ENCODE measurements at places on chromosomes 3 and 15. TPM values are rescaled to one million over a fixed set of nuclear protein-coding genes. Genes with fewer than 3 reads are reported as not detected.

Gene TMEM108
- 0.09 TPM for polyA plus RNA-seq

Gene CLDN18
- polyA plus RNA-seq = not detected

Gene CHRNA3
- polyA plus RNA-seq = not detected

DNA sequence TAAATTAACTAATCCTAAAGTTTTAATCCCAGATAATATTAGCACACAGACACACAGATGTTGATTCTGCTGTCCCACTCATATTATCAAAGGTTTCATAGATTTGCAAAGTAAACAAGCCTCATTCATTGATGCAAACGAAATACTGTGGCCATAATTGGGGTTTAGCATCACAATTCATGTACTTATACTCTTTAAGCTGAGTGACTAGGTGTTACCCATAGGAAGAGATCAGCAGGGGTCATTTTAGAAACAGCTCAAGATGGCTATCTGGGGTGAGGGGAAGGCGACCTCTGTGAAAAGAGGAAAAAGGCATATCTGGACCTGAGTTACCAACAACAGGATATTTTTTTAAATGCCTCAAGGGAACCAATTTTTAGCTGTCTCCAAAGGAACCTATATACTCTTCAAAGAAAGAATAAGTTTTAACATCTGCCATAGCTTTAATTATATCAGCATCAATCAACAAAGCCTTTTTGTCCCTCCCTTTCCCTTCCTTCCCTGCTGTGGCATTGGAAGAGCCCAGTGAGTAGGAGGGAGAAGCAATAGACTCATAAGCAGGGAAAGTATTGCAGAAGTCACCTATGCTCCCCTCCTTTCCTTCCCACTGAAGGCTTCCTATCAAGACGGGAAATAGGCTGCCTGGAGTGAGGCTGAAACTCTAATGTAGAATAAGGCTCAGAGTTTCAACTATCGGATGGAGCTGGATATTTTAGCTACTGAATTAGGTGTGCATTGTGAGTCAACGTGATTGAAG, 553.4 kb downstream of the ZIC1 start:
- DNase-seq = no peak
- no peaks in the 10 kb centered on the region for H3K27me3 ChIP-seq
- H3K36me3 ChIP-seq = no peaks in the 10 kb centered on the region
- H3K27ac ChIP-seq = no peak overlapping the region

DNA sequence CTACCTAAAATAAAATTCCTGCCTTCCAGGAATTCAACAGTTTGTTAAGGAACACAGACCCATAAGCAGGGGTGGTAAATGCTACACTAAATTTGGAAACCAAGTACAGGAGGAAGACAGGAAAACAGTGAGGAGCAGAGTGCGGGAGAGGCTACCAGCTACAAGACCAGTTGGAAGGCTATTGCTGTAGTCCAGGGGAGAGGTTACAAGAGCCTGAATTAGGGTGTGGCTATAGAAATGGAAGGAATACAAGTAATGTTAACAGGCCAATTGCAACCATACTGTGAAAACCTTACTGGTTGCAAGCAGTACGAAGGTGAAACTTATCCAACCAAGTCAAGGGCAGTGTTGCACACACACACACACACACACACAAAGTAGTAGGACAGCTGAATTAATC, 880 bp upstream of the ARMC8 start:
- peaks cover 28% of the 10 kb centered on the region for H3K4me1 ChIP-seq
- no peaks in the 10 kb centered on the region for H3K27me3 ChIP-seq
- H3K27ac ChIP-seq = peak overlapping the region; percentile 95
- peak overlapping the region; percentile 87 for H3K4me3 ChIP-seq

Gene KIF15
- polyA plus RNA-seq = 2.8 TPM

GRCh38 chr3:175279911-175280310, 420.8 kb downstream of the NAALADL2 start:
- H3K4me3 ChIP-seq = no peak overlapping the region
- DNase-seq = no peak
- no peaks in the 10 kb centered on the region for H3K27me3 ChIP-seq
- H3K36me3 ChIP-seq = no peaks in the 10 kb centered on the region
- H3K27ac ChIP-seq = no peak overlapping the region

DNA sequence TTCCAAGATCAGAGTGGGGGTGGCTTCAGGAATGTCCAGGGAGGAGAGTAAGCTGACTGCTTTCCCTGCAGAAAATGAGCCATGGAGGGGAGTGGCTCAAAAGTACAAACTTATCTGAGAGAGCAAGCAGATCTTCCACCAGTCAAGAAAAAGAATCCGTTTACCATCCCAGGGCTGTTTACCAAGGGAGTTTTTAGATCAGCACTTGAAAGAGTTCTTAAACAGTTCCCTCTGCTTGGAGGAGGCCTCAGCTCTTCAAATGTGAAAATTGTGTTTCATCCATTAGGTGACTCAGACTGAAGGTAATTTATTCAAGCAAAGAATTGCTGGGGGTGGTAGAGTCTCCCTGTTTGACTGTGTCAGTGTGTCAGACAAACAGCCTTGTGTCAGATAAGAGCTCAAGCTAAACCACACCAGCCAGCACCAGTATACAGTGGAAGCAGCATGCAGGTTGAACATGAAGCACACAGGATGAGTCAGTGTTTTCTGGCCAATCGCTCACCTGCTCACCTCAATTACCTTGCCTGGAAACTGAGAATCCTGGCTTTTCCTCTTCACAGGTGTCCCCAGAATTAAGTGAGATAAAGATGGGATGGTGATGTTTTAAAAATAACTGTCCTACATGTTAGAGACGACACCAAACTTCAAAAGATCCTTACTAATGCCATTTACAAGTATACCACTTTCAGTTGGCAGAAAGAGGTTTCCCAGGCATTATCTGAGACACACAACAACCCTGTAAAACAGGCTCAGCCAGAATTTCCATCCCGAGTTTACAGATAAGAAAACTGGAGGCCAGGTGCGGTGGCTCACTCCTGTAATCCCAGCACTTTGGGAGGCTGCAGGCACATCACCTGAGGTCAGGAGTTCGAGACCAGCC, 21.7 kb downstream of the SH3BP5 start:
- H3K27ac ChIP-seq = peak overlapping the region; percentile 64
- no peaks in the 10 kb centered on the region for H3K27me3 ChIP-seq
- peak; percentile 86 for DNase-seq
- H3K36me3 ChIP-seq = no peaks in the 10 kb centered on the region
- H3K4me3 ChIP-seq = no peak overlapping the region

GRCh38 chr3:123693584-123694190, 108.8 kb upstream of the HACD2 start:
- peaks cover 25% of the 10 kb centered on the region for H3K27me3 ChIP-seq
- no peaks in the 10 kb centered on the region for H3K4me1 ChIP-seq
- no peak overlapping the region for H3K27ac ChIP-seq
- no peaks in the 10 kb centered on the region for H3K36me3 ChIP-seq

- H3K27me3 ChIP-seq = no peaks in the 10 kb centered on the region
- H3K4me1 ChIP-seq = no peaks in the 10 kb centered on the region
- no peaks in the 10 kb centered on the region for H3K36me3 ChIP-seq
- no peak for DNase-seq
These were observed 243.1 kb downstream of the MECOM start for GRCh38 chr3:169420429-169420828.

Gene TGM5
- 0.23 TPM for polyA plus RNA-seq

Gene CAV3
- not detected for polyA plus RNA-seq

Measured in keratinocyte (primary cell).